Kidney glomerular epithelial cell (primary cell): ENCODE measurements at places on chromosomes 2 and 18.

DNA sequence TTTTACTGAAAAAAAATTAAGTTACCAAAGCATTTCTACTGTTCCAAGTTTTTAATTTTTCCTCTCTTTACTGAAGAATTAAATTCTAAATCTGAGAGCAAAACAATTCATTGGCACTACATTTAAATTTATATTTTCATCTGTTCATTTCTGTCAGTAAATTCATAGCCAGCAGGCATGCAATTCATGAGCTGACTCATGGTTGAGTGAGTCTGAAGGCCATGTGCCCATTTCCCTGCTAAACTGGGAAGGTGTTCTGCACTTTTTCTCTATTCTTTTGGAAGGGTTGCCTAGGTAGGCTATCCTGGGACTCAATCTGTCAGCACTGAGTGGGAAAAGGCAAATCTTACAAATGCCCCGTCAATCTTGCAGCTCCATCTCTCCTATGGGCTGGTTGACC is 88.7 kb downstream of the KLHL14 start:
- no peak for DNase-seq

DNA sequence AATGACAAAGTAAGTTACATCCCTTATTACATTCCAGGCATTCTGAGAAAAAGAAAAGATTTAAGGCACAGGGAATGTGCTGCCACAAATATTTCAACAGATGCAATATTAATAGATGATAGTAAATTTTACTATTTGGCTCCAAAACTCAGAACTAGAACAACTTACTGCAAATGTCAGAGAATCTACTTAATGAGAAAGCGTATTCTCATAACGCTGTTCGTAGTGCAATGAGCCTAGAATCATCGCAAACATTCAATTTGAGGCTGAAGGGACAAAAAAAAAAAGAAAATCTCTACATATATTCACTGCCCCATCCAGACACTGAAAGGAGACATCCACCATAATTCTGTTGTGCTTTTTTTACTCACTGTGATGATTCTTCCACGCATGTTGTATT is 272.1 kb upstream of the DOK6 start:
- DNase-seq: no peak

DNA sequence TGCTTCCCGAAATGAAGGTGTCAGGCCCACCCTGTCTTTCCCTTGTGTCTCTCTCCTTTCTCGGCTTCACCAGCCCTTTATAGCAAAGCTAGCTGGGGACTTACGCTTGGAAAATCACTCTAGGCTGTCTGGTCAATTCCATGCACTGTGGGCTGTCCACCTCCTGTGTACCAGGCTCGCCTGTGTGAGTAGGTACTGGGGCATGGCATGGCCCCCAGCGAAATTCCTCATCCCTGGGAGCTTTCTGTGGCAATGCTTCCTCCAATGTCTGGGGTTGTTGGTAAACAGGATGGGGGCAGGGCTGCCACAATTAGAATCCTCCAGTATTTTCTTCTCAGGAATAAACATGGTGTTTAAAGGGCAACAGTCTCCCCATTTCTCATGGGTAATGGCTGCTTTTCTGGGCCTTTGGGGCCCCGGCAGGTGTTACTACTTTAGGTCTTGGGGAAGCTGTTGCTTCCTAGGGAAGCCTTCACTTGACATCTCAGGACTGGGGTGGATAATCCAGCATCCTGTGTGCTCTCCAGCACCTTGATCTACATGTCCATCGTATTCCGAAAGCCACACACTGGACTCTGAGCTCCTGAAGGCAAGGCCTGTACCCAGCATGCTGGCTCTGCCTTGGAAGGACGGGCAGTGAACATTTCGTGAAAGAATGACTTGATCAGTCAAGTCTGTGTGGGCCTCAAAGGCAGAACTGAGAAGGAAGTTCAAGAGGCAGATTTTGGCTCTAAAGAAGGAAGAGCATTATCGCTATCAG is 21.1 kb downstream of the RHOB start:
- DNase-seq: no peak

- DNase-seq: no peak
These were observed 265.2 kb upstream of the APCDD1 start for GRCh38 chr18:10188971-10189810.

DNA sequence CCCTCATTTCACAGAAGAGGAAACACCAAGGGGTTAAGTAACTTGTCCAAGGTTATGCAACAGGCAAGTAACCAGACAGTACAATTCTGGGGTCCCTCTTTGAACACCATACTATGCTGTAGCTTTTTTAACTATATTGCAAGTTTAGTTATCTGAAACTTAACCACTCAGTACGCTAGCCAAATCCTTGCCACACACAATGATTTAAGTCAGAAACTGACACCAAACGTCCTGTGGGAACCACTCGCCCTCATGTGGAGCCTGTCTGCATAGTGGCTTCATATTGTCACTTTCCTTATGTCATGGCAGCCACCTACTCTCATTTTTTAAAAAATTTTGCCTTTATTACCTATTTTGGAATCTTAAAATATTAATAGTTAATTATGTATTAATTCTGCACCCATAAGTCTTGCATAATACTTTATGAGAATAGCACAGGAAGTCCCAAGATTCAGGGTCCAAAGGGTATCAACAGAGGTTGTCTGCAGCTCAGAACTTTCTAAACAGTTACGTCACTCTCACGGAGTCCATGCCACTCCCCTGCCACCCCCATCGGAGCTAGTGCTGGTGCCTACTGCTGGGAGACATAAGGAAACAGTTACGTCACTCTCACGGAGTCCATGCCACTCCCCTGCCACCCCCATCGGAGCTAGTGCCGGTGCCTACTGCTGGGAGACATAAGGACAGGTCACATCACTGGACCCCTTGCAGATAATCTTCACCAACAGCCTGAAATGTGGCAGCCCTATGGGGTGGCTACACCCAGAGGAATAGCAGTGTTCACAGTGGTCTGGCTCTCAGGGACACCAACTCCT is 99.0 kb downstream of the L3MBTL4 start:
- DNase-seq: no peak
